ENCODE measurements at places on chromosomes 7 and 10. TPM values are rescaled to one million over a fixed set of nuclear protein-coding genes. Genes with fewer than 3 reads are reported as not detected.
A peak's percentile ranks its signal among the peaks of the same experiment; 100 is the strongest.

AKR1E2 gene
- total RNA-seq, result 3.5 TPM

- no peak for DNase-seq
These were observed 201.3 kb downstream of the PTPRN2 start for GRCh38 chr7:158386355-158386618.

GARIN1A gene
- total RNA-seq, result 0.29 TPM

ASB10 gene
- not detected for total RNA-seq

BICC1 gene
- 1.0 TPM for total RNA-seq

DNA sequence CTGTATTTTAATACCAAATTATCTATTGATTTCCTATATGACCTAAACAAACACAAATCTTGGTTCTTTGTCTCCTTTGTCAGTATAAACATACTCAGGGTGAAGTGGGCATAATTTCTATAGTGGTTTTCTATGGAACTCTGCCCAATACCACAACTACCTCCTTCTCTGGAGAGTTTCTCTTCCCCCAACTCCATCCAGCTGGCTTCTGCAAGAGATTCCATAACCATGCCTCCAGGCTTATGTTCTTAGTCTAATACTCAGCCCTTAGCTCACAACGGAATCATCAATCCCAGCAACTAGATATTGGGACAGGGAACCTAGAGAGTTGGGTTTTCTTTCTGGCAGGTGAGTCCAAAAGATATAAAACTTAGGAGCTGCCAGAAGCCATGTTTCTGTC lies 127.3 kb downstream of the TRIL start:
- no peak for DNase-seq

GRCh38 chr7:134468054-134468453 lies 9.2 kb upstream of the AKR1B1 start:
- DNase-seq, result no peak

SFXN4 gene
- total RNA-seq, result 24.1 TPM

ZC3HAV1L gene
- total RNA-seq, result 7.0 TPM

- no peak for DNase-seq
These were observed 55.9 kb downstream of the DGKI start for GRCh38 chr7:137790828-137791227.

SLC18A3 gene
- not detected for total RNA-seq

DNA sequence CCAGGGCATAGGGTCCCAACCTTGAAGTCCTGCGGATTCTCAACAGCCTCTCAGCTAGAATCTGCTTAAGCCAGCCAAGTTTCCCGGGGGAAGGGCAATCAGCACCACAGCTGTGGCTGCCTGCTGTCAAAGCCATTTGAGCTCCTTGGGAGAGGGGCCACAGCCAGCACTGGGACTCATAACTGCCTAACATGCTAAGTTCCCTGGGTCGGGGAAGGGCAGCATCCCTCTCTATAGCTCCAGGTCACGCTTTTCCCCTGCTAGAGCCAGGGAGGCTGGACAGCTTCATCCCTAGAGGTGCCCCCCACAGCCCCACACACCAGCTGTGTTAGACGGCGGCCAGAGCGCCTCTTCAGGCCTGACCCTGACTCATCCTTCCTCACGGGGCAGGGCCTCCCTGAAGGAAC lies 49.6 kb upstream of the PDE1C start:
- DNase-seq, result peak; percentile 43

DNA sequence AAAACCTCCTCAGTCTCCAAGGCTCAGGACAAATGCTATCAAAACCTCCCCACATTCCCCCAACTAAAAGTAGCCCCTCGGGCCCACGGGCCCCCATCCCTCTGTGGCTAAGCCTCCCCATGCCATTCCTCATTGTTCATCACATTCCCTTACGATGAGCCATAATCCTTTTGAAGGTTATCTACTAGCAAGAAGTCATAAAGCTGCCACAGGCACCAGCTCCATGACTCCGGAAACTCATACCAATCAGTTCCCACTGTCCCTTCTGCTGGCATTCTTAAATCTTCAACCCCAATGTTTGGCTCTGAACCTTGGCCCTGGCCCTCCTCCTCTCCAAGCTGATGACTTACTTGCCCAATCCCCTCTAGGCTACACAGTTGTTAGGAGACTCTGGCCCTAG lies 19.4 kb upstream of the TM9SF3 start:
- DNase-seq, result no peak

GRCh38 chr7:92612501-92612900 lies 22.3 kb upstream of the FAM133B start:
- no peak for DNase-seq

DNA sequence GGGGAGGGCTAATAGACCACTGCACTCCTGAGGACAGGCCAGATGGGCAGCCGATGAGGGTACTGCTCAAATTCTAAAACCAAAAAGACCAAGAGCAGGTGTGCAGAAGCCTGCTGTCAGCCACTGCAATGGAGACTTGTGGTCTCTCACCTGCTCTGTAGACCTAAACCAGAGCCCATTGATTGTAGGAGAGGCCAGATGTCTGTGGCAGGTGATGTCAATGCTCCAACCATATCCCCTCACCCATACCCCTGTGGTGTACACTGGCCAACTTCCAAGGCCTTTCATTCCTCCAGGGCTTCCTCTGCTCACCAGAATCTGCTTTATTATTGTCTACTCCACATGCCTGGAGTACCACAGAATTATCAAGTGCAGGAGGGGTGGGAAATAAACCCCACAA lies 116.9 kb upstream of the CHST15 start:
- DNase-seq, result no peak

- DNase-seq, result no peak
These were observed 875.5 kb upstream of the SORCS1 start for GRCh38 chr10:108039821-108040584.

- DNase-seq, result no peak
These were observed 270.5 kb upstream of the NFE2L3 start for GRCh38 chr7:25881317-25882037.

GRCh38 chr7:114988026-114988425 lies 66.1 kb downstream of the MDFIC start:
- no peak for DNase-seq

HNRNPA2B1 gene
- total RNA-seq, result 1,232 TPM

- DNase-seq, result no peak
These were observed 52.7 kb downstream of the CRTAC1 start for GRCh38 chr10:97977673-97978072.

NPS gene
- not detected for total RNA-seq

- no peak for DNase-seq
These were observed 96.8 kb upstream of the AGR3 start for GRCh38 chr7:16978358-16979244.

- DNase-seq, result no peak
These were observed 21.8 kb downstream of the SEMA3C start for GRCh38 chr7:80896906-80897598.

DNA sequence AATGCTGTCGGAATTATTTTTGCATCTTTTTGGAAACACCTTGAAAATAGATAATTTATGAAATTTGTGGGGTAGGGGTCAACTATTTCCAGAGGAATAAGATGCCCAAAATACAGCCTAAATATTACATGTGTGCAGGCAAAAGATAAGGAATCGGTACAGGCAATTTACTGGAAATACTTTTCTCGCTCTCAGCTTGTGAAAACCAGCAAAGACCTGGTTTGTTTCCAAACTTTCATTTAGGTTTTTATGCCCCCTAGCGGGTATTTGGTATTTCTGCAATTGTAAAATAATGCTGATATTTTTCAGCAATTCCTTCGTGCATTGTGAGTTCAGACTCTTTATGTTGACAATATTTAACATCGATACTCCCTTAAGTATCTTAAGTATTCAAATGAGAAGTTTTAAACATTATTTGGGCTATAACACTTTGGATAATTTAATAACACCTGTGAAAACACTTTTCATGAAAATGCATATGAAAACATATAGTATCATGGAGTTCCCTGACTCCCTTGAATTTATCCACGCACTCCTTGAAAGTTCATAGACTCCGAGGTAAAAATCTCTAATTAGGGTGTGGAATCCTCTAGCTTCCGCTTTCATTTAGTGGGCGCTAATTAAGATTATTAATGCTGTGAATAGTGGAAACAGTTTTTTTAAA lies 132.4 kb downstream of the TSPAN12 start:
- no peak for DNase-seq

GRCh38 chr7:82091126-82091684 lies 321.4 kb upstream of the HGF start:
- no peak for DNase-seq

SSC4D gene
- total RNA-seq, result 11.8 TPM

Measured in H1 (cell line).